ENCODE measurements at places on chromosomes 6 and 20.

DNA sequence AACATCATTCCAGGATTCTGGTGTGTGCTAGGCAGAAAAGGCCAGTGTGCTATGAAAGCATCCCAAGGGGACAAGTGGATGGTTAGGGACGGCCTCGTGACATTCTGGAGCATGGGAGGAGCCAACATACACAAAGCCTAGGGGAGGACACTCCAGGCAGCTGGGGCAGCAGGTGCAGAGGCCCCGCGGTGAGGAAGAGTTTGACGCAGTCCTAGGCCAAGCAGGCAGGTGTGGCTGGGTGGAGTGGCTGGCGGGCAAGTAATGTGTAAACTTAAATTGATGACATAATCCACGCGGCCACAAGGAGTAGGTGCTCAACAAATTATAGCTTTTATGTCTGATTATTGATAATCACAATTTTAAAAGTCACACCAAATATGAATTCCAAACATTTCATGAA is 93.6 kb downstream of the TMEM242 start:
- no peak for DNase-seq

- no peak for DNase-seq
These were observed 108.3 kb downstream of the UBE3D start for GRCh38 chr6:82957171-82957867.

DNA sequence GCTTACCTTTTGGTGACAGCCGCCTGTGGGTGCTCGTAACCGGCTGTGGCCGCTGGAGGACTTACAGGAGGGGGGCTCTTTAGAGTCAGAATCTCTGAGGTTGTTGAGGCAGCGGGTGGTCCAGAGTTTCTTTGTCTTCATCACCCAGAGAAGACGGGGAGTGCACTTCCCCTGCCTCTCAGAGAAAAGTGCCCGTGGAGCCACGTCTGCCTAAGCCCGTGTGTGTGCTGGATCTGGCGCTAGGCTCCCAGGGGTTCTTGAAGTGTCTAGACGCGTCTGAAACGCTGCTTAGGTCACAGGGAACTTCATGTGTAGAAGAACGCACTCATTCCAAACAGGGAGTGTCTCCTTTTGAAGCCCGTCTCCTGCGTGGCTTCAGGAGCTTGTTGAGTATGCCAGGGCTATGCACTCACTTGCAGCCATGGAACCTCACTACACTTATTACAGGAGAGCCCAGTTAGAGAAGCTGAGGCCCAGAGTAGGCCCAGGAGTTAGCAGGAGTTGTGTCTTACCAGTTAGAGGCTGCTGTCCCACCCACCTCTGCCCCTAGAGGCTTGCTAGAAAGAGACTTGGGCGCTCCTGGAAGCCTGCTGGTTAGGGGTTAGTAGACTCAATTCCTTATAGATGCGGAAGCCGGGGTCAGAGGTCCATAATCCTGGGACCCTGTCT is 1.3 kb downstream of the LSM14B start:
- DNase-seq: no peak

- DNase-seq: no peak
These were observed 4.0 kb upstream of the PPP1R3G start for GRCh38 chr6:5081182-5081581.

DNA sequence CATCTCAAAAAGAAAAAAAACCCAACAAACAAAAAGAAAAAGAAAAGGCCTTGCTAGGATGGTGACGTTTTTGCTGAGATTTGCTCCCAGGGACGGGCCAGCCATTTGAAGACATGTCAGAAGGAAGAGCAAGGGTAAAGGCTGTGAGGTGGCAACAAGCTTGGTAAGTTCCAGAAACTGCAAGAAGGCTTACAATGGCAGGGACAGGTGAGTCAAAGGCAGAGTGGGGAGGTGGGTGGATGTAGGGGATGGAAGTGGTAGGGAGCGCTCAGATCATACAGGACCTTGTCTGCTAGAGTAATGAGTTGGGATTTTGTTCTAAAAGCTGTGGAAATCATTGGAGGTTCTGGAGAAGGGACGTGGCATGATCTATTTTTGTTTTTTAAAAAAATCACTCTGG is 4.3 kb downstream of the KIF3B start:
- no peak for DNase-seq

GRCh38 chr6:153621070-153621469 is 418.0 kb upstream of the OPRM1 start:
- no peak for DNase-seq

GRCh38 chr6:21414065-21414464 is 179.5 kb upstream of the SOX4 start:
- DNase-seq: no peak

GRCh38 chr6:126170978-126171382 is 168.9 kb upstream of the CENPW start:
- no peak for DNase-seq

- no peak for DNase-seq
These were observed 741.4 kb downstream of the HACE1 start for GRCh38 chr6:104118274-104118673.

DNA sequence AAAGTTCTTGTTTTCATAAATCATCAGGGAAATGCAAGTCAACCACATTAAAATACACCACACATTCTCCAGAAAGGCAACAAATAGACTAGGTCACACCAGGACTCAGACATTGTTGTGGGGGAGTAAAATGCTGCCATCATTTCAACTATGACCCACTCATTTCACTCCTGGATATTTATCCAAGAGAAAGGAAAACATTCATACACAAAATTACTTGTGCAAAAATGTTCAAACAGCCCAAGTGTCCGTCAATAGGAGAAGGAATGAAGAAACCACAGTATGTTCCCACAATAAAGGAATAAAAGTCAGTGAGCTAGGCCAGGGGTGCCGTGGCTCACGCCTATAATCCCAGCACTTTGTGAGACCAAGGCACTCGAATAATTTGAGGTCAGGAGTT is 81.5 kb upstream of the QKI start:
- DNase-seq: no peak

DNA sequence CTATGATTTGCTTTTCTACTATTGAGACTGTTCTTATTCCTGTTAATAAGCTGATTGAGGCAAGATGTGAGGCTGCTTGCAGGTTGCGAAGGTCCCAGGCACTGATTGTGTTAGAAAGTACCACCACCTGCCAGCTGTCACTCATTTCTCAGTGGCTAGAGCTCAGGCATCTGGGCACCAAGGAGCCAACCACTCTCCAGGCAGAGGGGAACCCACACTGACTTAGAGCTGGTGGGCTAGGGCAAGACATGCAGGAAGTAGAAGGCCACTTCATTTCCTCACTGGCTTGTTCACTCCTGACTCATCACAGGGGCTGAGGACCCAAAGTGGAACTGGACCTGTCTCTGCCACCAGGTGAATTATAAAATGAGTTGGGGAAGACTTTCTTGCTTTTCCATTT is 7.8 kb upstream of the DLL1 start:
- no peak for DNase-seq

All from globus pallidus (tissue), 1 donor.